Activated CD8-positive, alpha-beta memory T cell treated with anti-CD3 and anti-CD28 coated beads for 4 hours (primary cell): ENCODE measurements at places on chromosomes 11 and 22.

GRCh38 chr22:31083377-31083768 lies 2.3 kb downstream of the SMTN start:
- no peak for DNase-seq

DNA sequence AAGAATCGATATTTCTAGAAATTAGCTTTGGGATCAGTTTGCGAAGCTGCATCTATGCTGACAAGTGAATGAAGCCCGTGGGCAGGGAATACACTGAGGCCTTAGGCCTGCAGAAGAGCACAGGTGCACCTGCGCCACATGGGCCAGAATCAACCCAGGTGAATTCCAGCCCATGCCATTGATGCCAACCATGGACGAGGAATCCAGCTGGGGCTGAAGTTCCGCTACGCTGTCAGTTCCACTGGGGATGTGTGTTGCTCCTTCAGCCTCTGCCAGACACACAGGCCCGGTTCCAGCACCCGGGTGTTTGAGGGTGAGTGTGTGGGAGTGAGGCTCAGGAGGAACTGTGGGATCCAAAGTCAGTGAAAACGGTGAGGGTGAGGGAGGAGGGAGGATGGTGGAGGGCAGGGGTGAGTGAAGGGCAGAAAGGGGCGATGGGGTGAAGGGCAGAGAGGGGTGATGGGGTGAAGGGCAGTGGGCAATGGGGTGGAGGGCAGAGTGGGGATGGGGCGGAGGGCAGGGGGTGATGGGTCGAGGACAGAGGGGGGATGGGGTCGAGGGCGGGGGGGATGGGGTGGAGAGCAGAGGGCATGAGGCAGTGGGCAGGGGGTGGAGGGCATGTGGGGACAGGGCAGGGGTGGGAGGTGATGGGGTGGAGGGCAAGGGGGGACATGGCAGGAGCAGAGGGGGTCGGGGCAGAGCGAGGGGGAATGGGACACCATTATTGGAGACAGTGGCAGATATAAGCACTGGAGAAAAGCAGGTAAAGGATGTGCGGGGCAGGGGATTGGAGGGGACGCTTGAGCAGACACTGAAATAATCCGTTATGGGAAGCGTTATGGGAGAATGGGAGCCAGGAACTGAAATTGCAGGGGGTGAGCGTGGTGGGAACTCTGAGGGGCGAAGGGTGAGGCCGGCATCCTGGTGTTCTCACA lies 931.6 kb downstream of the BRD1 start:
- no peak for DNase-seq

- peak; percentile 88 for DNase-seq
Observed at GRCh38 chr22:18077639-18078328, at the start of gene PEX26. TSS of gene PEX26 (plus strand) at chr22:18077990. CDS start at chr22:18078377, 387 bp downstream.

- DNase-seq: no peak
Observed at GRCh38 chr11:58999291-58999680, 60.0 kb downstream of the GLYATL1 start.

- DNase-seq: no peak
Observed at GRCh38 chr11:113449743-113450142, 25.5 kb downstream of the DRD2 start.

DNA sequence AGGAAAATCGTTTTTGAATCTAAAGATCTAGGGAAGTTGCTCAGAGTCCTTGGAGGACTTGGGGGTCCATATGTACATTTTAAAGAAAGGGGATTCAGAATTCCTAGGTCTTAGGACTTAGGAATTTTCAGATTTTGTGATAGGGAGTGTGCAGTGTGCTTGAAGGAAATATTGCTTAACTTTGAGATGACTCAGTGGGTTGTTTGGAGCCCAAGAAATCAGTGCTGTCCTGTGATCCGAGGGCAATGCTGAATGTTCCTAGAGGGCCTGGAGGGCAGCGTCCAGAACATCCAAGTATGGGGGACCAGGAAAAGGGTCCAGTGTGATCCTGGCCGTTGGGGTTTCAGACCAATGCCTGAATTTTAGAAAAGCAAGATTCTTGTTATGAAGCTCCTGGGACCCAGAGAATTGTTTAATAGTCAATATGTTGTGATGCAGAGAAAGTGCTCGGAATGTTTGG lies 3.1 kb upstream of the IGF2 start:
- DNase-seq: no peak

GRCh38 chr22:46614025-46614931 lies 5.9 kb upstream of the GRAMD4 start:
- DNase-seq: peak; percentile 20

DNA sequence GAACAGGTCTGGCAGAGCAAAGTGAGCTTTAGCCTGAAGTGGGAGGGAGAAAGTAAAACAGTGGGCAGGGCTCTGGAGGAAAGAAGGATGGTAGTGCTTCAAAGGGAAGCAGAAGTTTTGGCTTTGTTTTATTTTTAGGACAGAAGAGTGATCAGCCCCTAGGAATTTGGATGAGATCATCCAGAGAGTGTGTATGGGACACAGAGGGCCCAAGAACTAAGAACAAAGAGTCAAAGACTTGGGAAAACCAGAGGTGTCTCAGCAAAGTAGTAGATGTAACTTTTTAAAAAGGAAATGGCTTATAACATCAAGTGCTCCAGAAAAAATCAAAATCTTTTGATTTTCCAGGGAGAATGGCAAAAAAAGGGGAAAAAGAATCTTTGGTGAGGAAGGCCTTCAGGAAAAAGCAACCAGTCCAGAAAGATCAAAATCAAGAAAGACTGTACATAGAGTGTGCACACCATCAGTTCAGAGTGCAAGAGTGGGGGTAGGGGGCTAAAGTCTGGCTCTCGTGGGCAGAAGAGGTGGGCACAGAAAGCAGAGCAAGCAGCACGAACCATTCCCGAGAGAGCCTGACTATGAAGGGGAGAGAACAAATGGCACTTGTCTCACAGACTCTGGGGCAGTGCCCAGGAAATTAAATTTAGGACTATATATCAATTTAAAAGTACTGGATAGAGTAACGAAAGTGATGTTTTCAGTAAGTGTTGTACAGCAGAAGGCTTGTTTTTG lies 30.0 kb downstream of the MAPK1 start:
- DNase-seq: no peak

GRCh38 chr11:13745165-13745564 lies 76.7 kb downstream of the FAR1 start:
- no peak for DNase-seq

GRCh38 chr22:21755851-21756284 lies 20.3 kb upstream of the YPEL1 start:
- no peak for DNase-seq

GRCh38 chr11:99316776-99317520 lies 296.2 kb downstream of the CNTN5 start:
- DNase-seq: no peak

GRCh38 chr11:61924064-61924455 lies 6.7 kb upstream of the RAB3IL1 start:
- no peak for DNase-seq
